ENCODE measurements at places on chromosomes 5 and 9.
A peak's percentile ranks its signal among the peaks of the same experiment; 100 is the strongest.

DNA sequence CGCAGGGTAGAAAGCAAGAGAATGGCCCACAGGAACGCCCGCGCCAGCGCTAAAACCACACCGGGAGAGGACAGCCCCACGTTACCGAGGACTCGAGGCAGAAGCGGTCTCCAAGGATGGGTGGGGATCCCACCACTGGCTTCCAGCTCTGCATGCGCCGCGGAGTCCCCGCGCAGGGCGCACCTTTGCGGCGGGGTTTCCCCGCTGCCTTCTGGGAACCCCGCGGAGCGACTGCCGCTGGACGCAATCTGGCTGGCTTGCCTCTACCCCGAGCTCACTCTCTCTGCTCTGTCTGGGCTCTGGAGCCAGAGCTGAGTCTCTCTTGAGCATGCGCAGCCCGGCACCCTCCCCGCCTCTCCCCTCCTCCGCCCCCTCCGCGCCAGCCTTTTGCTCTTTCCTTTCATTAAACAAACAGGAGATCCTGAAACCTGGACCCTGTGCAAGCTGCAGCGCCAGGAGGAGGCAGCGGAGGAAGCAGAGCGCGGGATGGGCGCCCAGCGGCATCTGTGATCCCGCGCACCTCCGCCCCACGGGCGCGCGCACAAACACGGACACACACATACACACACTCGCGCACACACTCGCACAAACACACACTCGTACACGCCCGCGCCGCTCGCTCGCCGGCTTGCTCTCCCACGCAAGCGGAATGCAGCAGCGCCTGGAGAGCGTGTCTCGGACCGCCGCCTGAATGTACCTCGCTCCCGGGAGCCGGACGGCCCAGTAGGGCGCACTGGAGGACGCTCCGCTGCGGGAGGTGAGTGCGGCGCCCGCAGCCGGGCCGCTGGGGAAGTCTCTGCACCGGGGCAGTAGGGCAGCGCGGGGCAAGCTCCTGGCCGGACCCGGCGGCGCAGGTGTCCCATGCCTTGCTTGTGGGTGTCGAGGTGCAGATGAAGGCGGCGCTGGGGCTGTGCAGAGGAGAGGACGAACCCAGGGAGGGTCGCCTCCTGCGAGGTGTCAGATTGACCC lies at the start of gene PLPPR1:
Gene PLPPR1 (plus strand): TSS at position 382 of the 969 bp plus-strand sequence.
- no peak for DNase-seq

DNA sequence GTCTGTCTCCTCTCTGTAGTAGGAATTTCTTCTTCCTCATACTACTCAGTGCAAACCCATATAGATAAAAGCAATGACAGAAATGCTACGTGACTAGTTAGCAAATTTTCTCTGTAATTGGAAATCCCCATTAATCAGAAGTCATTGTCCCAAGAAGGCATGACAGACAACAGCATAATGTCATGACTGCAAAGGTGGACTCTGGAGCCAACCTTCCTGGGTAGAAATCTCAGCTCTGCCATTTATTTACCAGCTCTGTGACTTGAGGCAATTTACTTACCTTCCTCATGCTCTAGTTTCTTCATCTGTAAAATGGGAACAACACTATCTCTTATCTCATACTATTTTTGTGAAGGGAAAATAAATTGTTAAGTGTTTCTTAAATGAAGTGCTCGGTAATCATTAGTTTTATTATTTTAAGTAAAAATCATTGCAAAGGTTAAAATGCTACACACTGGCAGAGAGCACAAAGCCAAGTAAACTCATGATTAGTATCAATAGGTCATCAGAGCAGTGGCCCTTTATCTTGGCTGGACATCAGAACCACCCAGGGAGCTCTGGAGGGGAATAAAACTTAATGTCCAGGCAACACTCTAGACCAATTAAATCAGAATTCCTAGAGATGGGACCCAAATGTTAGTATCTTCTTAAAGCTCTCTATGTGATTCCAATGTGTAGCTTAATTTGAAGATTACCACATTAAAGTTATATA lies 43.8 kb upstream of the FST start:
- no peak for DNase-seq

GRCh38 chr5:131150408-131150807 lies 14.6 kb downstream of the HINT1 start:
- no peak for DNase-seq

DNA sequence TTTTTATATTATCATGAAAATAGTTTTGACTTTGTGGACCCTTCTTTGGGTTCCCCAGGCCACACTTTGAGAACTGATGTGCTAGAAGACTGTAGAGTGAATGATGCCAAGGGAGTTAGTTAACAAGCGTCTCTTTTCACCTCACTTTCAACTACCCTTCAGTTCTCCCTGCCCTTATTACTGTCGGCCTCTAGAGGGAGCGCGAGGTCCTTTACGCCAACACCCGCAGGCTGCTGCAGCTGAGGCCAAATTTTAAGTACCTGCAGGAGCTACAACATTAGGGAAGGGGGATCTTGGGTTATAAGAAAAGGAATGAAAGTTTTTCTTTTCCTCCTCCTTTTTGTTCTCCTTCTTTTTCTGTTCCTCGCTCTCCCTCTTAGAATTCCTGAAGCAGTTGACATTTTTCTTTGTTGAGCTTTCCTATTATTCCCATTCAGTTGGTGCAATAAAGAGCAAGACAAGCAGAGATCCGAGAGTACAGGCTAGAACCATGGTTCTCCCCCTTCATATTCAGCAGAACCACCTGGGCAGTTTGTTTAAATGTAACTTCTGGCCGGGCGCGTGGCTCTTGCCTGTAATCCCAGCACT lies 84.0 kb downstream of the ZFAND5 start:
- DNase-seq = peak; percentile 44

GRCh38 chr9:130036099-130036498 lies 6.9 kb downstream of the FNBP1 start:
- DNase-seq = no peak
